ENCODE measurements at places on chromosomes 12 and 14. TPM values are rescaled to one million over a fixed set of nuclear protein-coding genes. Genes with fewer than 3 reads are reported as not detected.

DNA sequence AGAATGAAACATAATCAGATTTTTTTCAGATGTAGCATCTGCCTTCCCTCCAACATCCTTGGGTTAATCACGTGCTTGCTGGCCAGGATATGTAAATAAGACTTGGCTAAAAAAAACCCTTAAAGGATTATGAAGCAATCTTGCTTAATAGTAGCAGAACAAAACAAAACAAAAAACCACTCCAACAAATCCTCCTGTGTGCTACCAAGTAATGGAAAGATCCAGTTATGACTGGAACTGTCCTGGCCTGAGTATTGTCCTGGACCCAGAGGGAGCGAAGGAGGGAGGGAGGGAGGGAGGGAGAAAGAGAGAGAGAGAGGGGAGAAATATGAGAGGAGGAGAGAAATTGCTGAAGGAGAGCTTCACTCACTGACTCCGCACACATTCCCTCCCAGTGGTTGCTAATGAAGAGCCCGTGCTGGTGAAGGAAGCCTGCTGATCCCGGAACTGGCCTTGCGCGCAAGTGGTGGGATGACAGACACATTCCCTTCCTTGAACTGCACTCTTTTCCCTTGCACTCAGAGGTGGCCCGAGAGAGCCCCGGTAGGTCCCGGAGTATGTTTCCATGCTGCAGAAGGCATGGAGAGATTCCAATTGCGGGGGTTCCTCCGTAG lies 57.2 kb downstream of the HMGA2 start:
- no peaks in the 10 kb centered on the region for H3K27me3 ChIP-seq
- H3K27ac ChIP-seq = peak overlapping the region; percentile 81
- peak; percentile 24 for DNase-seq

- H3K27ac ChIP-seq = no peak overlapping the region
- H3K4me1 ChIP-seq = peaks cover 21% of the 10 kb centered on the region
- DNase-seq = no peak
- no peaks in the 10 kb centered on the region for H3K27me3 ChIP-seq
Measured at GRCh38 chr14:68408680-68409079, 384.2 kb downstream of the ZFP36L1 start.

DNA sequence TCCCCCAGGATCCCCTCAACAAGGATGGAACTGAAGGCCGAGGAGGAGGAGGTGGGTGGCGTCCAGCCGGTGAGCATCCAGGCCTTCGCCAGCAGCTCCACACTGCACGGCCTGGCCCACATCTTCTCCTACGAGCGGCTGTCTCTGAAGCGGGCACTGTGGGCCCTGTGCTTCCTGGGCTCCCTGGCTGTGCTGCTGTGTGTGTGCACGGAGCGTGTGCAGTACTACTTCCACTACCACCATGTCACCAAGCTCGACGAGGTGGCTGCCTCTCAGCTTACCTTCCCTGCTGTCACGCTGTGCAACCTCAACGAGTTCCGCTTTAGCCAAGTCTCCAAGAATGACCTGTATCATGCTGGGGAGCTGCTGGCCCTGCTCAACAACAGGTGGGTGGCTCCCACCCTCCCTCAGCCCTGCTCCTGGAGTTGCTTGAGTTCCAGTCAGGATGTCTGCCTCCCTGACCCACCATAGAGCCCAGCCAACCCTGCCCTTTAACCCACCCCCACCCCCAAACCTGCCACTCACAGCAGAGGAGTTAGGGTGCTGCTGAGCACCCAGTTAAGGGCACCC lies 1.4 kb downstream of the ASIC1 start:
- no peak for DNase-seq
- H3K4me3 ChIP-seq = no peak overlapping the region
- no peak overlapping the region for H3K27ac ChIP-seq
- no peaks in the 10 kb centered on the region for H3K36me3 ChIP-seq
- peaks cover 60% of the 10 kb centered on the region for H3K27me3 ChIP-seq

DNA sequence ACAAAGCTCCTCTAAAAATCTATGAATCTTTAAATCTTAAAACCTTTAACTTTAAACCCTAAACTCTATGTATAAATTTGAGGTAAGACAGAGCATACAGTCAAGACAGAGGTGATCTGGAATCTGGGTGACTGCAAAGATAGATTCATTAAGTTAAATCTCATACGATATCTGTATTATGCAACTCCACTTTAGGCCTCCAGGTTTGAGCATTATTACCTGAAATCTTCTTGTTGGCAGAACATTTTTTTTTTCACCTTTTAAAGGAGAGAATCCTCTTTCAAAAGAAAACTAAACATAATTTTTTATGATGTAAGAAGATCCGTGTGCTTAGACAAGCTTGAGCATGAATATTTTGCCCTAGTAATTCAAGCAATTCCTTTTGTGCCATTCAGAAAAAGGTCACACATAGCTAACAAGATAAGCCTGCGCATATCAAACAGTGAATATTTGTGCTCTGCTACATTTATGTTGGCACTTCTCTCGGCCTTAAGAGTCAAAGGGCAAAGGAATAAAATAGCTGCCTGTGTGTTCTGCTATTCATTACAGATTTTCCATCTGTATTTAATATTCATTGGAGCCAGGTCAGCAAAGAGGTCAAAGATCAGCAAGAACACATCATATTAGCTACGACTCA lies 163.3 kb downstream of the TMTC3 start:
- no peak overlapping the region for H3K27ac ChIP-seq
- no peaks in the 10 kb centered on the region for H3K27me3 ChIP-seq
- H3K36me3 ChIP-seq = no peaks in the 10 kb centered on the region
- H3K4me3 ChIP-seq = no peak overlapping the region
- peaks cover 33% of the 10 kb centered on the region for H3K4me1 ChIP-seq

DNA sequence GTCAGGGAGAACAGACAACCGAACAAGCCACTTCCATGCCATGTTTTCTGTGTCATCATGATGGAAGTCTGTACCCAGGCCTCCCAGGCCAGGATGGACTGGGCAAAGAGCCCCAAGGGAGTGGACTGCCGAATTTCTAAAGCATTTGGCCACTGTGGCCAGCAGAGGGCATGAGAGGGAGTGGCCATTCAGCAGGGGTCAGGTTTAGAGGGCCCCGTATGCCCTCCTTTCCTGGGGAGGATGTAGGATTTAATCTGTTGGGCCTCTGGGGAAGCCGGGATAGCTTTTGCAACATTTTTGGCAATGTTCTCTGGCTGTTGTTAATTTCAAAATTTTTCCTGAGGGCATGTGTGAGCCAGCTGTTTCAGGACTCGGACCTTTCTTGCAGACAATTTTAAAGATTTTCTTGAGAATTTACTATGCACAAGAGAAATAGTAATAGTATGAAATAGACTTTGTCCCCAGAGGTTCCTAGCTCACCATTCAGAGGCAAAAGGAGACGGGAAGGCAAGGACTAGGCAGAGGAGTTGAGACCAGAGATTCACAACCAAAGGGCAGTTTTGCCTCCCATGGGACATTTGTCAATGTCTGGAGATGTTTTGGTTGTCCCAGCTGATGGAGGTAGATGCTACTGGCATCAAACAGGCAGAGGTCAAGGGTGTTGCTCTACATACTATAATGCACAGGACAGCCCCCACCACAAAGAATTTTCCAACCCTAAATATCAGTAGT lies 18.0 kb downstream of the ACACB start:
- peaks cover 100% of the 10 kb centered on the region for H3K4me1 ChIP-seq
- peak; percentile 58 for DNase-seq
- peak overlapping the region; percentile 68 for H3K27ac ChIP-seq
- peaks cover 7% of the 10 kb centered on the region for H3K36me3 ChIP-seq
- H3K27me3 ChIP-seq = no peaks in the 10 kb centered on the region
- no peak overlapping the region for H3K4me3 ChIP-seq

DNA sequence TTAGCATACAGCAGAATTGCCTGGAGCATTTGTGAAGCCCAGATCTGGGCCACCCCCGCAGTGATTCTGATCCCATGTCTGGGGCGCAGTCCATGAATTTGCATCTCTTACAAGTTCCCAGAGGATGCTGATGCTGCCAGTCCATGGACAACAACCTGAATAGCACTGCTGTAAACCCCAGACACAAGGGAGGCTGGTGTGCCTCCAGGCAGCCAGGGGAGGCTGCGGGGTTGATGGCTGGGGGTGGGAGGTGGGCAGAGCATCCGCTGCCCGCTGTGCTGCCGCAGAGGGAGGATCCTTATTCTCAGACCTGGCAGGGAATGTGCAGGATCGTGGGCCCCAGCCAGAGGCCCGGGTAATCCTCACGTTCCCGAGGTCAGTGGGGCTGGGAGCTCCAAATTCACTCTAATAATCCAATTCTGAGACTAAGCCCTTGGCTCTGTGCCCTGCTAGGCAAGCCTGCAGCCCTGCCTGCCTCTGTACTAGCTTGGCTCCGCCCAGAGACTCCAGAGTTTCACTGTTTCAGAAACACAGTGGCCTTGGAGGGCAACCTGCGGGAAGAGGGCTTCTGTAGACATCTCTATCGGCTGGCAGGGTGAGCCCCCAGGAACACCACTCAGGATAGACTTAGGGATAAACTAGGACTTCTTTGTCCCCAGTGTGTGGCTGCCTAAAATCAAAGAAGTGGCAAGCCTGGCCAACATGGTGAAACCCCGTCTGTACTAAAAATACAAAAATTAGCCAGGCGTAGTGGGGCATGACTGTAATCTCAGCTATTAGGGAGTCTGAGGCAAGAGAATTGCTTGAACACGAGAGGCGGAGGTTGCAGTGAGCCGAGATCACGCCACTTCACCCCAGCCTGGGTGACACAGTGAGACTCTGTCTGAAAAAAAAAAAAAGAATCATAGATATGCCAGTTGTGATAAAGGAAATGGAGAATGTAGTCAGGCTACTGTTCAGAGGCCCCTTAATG lies 17.8 kb upstream of the MLEC start:
- H3K36me3 ChIP-seq = no peaks in the 10 kb centered on the region
- peaks cover 6% of the 10 kb centered on the region for H3K4me1 ChIP-seq
- no peak overlapping the region for H3K4me3 ChIP-seq
- no peaks in the 10 kb centered on the region for H3K27me3 ChIP-seq
- no peak for DNase-seq

- no peak overlapping the region for H3K27ac ChIP-seq
- peaks cover 56% of the 10 kb centered on the region for H3K27me3 ChIP-seq
- peaks cover 20% of the 10 kb centered on the region for H3K4me1 ChIP-seq
- DNase-seq = peak; percentile 35
- H3K36me3 ChIP-seq = no peaks in the 10 kb centered on the region
Measured at GRCh38 chr12:119804011-119804641, 73.0 kb downstream of the CIT start.

DNA sequence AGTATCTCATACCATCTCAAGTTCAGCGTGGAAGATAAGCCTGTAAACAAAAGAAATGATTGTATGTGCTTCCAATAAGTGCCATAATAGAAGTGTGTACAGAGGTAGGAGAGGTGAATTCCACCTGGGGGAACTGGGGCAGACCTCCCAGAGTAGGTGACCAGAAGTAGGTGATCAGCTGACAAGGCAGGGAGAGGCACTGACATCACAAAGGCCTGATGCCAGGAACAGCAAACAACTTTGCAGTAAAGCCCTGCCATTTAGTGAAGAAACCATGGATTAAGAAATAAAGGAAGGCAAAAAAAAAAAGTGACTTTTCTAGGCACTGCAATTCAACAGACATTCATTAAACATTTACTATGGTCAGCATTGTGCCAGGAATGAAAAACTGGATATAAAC lies 31.1 kb downstream of the NR1H4 start:
- DNase-seq = no peak
- no peaks in the 10 kb centered on the region for H3K4me1 ChIP-seq
- H3K4me3 ChIP-seq = no peak overlapping the region
- no peak overlapping the region for H3K27ac ChIP-seq

DNA sequence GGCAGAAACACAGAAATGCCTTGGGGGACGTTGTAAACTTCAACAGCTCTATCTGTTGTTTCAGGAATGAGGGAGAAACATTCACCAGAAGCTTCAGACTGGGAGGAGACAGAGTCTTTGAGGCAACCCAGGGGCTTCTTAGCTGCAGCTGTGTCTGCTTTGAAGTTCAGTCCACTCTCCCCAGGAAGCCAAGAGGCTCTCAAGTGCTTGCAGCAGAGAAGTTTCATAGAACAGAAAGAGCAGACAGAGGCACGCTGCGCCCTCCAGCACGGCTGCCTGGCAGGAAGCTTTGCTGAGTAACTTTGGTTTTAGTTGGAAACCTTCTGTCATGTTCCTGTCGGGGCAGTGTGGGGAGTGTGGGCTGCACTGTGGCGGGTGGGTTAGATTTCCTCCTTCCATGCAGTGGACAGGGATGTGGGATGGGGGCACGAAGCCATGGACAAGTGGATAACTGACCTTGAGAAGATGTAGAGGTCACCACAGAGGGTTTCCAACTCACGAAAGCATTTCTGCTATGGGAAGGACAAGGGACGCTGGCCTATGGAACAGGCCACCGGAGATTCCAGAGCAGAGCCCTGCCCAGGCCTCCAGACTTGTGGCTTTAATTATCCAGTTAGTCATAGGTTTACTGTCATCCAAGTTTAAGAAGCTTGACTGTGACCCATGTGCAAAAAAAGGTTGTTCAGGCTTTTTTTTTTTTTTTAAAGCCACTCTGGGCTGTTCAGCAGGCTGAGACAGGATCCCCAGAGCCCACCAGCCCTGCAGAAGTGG lies 107.7 kb downstream of the ARF6 start:
- H3K27me3 ChIP-seq = no peaks in the 10 kb centered on the region
- DNase-seq = peak; percentile 47
- H3K27ac ChIP-seq = peak overlapping the region; percentile 90
- H3K36me3 ChIP-seq = no peaks in the 10 kb centered on the region

DNA sequence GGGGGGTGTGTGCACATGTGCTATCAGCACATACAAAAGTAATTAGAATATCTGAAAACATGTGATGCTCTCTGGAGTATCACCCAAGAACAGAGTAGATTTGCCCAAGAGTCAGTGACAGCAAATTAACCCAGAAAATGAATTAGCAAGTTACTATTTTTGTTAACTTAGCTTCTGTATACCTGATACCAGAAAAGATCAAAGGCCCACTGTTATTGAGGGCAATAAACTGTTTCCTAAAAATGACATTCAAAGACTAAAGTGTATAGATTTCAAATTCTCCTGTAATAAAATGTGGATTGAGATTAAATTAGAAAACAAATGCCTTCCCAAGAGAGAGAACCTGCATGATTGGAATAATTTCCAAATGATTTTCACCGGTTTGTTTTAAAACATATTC lies 184.7 kb downstream of the MED13L start:
- peaks cover 4% of the 10 kb centered on the region for H3K36me3 ChIP-seq
- peaks cover 20% of the 10 kb centered on the region for H3K4me1 ChIP-seq
- H3K4me3 ChIP-seq = no peak overlapping the region
- DNase-seq = no peak
- no peak overlapping the region for H3K27ac ChIP-seq

- peaks cover 48% of the 10 kb centered on the region for H3K4me1 ChIP-seq
- H3K4me3 ChIP-seq = no peak overlapping the region
- no peaks in the 10 kb centered on the region for H3K36me3 ChIP-seq
Measured at GRCh38 chr14:50335989-50336824, 24.1 kb downstream of the DMAC2L start.

The CISTR gene
- total RNA-seq = 2.1 TPM

The ULK1 gene
- total RNA-seq = 57.4 TPM

The OTX2 gene
- not detected for total RNA-seq

The CSRP2 gene
- total RNA-seq = 22.8 TPM

The LRRC10 gene
- total RNA-seq = 43.8 TPM

The LRP1-AS gene
- total RNA-seq = not detected

The STAC3 gene
- total RNA-seq = 0.69 TPM

The DTD2 gene
- total RNA-seq = 6.9 TPM
